ENCODE measurements at places on chromosomes 11 and 22.

DNA sequence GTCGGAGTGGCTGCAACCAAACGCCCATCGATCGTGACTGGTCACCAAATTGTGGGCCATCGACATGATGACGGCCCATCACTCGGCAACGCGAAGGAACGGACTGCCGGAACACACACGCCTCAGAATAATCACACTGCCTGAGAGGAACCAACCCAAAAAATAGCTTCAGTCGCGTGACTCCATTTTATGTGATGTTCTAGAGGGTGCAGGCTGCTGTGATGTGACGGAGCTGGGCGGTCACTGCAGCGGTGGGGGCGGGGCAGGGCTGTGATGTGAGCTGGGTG, 174.6 kb downstream of the CTTN start:
- no peak for DNase-seq

- DNase-seq: no peak
These were observed at the start of gene OR2AG2 for GRCh38 chr11:6771926-6772893. TSS of gene OR2AG2 (minus strand) at chr11:6771976. CDS start at chr11:6768957, 3,019 bp downstream.

DNA sequence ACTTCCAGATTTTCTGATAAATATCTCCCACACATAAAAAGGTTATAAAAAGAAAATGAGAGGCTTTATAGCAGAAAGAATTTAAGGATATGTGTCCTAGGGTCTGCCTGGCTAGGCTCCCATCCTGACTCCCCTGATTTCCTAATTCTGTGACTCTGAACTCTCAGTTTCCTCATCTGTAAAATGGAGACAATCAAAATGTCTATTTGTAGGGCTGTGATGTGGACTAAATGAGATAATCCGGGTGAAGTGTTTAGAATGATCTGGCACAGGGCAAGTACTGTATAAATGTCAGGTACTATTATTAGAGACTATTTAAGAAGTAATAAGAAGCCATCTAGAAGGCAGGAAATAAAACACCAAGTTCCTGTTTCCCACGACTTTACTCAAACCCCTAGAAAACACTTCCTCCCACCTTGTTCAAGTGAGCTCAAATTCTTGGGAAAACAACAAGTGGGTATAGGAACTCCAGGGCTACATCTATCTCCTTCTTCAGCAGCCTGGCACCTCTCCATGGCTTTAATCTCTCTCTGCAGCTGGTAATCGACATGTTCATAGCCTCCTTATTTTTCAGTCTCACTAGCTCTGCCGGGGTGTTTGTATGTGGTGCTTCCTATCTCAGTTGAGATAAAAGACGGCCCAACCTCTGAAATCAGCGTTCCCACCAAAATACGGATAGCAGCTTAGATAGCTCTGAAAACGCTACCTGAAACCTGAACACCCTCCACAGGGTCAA, 6.7 kb downstream of the ASCC2 start:
- no peak for DNase-seq

DNA sequence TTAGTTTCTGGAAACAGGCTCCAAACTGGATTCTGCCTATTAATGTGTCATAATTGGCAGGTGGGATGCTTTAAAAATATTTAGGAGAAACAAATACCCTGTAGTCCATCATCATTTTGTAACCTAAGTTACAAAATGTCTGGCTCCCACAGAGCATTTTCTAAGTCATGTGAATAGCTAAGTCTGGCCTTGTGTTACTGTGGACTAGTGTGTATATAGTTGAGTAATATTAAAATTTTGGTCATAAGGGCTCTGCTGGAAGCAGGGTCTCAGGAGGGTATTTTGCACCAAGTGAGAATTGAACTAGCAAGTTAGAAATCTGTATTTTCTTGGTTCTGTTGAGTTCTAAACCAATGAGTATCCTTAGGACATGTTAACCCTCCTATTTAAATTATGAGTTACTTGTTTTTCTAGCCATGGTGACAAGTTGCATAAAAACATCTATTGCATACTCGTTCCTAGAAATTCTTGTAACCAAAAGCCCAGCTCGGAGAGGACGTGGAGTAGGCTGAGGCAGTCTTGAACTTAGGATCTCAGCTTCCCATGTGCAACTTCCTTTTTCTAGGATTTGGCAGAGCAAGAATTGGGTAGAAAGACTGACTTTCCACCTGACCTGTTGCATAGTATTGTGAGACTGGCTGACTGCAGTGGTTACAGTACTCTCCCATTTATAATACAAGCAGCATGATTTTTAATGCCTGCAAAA, 5.4 kb downstream of the PTPMT1 start:
- DNase-seq: no peak

- no peak for DNase-seq
These were observed 77.9 kb downstream of the CWC15 start for GRCh38 chr11:94895451-94895850.

- no peak for DNase-seq
These were observed 3.6 kb upstream of the TP53I11 start for GRCh38 chr11:44954051-44954906.

- no peak for DNase-seq
These were observed 69.1 kb downstream of the FCHSD2 start for GRCh38 chr11:73072935-73073481.

DNA sequence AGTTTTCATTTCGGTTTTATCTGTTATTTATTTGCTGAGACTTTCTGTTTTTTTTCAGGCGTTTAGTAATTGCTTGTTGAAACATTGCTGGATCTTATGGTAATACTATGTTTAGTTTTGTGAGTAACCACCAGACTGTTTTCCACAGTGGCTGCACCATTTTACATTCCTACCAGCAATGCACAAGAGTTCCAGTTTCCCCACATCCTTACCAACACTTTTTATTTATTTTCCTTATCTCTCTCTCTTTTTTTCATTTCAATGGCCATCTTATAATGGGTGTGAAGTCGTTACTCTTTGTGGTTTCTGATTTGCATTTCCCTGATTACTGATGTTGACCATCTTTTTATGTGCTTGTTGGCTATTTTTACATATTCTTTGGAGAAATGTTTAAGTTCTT, 23.7 kb downstream of the USP47 start:
- no peak for DNase-seq

DNA sequence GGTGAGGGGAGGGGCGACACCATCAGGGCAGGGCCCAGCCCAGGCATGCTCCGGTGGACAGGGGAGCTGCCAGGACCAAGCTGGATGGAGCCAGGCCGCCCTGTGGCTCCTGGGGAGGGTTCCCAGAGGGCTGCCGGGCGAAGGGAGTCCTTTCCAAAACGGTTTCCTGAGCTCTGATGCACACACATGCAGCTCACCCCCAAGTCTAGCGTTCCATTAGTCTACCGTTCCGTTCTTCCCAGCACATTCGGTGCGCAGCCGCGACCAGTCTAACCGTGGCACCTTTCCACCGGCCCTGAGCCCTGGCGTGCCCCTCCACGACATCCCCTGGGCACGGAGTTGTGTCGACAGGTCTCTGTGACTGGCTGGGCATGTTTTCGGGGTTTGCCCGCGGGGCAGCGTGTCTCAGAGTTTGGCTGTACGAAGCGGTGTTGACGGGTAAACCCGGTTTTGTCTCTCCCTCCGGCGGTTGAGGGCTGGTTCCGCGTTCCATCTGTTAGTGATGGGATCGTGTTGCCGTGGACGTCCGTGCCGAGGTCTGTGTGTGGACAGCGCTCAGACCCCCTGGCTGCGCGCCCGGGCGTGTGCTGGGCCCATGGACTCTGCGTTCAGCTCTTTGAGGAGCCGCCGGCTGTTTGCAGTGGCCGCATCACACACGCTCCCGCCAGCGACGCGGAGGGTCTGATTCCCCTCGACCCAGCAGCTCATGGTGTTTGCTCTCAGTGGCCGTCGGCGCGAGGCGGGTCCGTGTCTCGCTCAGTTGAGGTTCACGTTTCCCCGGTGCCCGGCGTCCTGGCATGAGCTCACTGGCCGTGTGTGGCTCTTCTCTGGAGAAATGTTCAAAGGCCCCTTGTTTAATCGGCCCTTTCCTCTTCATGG, 121.2 kb downstream of the IGLL1 start:
- no peak for DNase-seq

DNA sequence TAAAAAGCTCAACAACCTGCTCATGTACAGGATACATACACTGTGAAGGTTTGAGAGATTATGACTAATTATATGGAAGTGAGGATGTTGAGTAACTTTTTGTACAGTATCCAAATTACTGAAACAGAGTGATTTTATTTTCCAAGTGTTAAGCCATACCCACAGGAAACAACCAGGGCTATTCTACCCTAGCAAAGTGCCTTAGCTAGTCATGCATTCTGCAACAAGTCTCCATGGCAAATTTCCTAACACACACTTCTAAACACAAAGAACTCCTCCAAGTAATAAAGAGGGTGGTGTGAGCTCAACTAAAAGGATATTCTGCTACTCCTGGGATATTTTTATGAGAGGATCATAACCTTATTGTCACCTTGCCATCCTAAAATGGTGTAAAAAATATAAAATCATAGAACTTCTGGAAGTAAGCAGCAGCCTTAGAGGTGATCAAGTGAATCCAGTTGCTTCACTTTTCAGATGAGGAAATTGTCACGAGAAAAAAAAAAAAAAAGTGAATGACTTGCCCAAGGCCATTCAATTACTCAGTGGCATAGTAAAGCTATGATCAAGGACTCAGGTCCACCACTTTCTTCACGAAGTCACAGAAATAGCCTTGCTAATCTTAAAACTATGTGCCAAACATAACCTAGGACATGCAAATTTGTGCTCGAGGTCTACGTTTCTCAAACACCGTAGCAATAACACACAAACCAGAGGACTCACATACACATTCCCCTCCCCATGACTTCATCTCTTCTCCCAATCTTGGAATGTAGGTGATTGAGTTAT, 4.2 kb downstream of the LGR4 start:
- peak; percentile 80 for DNase-seq

DNA sequence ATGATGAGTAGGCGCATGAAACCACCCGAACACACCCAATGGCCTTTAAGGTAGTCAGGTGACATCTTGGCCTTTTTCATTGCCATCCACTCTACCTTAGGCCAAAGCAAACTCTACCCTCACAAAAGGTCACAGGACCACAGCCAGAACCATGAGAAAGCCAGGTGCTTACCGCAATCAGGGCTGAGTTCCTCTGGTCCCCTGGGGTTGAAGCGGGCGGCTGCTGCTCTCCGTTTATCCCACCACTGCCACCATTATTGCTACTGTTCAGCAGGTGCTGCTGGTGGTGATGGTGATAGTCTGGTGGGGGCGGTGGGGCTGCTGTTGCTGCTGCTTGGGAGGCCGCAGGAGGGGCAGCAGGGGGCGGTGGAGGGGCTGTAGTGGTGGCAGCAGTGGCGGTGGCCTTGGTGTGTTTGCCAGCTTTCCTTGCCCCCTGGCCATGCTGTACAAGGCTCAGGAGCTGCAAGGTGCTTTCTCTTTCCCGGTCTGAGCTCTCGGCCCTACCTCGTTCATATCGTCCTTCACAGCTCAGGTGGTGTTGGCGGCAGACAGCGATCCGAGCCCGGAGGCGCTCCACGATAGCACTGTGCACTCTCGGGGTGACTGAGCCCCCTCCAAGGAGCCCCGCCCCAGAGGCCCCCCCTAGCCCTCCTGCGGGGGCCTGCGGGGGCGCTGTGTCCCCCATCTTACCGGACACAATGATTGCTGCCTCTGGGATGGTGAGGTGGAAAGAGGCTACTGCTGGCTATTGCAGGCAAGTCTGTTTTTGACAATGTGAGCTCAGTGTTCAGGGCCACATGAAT, 1.6 kb downstream of the MAML2 start:
- DNase-seq: no peak

DNA sequence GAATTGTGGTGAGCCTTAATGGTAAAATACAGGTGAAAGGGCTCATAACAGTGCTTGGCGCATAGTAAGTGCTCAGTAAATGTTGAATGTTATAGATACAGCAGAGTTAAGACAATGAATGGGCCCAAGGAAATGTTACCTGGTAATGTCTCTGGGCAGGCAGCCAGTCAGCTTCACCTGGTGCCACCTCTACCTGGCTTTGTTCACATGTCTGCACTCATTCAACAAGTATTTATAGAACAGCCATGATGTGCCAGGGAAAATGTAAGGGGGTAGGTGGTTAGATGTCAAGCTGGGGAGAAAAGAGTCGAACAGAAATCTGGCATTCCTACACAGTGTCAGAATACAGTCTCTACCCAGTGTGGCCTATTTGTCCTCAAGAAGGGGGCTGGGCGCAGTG, 238.8 kb upstream of the SYN3 start:
- no peak for DNase-seq

DNA sequence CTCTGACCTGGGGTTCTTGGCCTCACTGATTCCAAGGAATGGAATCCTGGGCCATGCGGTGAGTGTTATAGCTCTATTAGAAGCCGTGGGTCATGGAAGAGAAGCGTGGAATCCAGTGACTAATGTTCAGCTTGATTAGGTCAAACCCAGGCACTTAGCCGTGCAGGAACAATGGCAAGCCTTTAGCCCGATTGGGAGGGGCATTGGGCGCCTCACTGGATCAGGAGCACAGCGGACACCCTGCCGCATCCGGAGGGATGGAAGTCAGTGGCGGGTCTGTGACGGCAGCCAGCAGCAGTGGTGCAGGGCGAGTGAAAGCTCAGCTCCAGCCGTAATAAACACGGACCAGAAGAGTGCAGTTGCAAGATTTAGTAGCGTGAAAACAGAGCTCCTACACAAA, 20.5 kb upstream of the SLC17A6 start:
- no peak for DNase-seq

GRCh38 chr11:114237321-114238280, 58.6 kb upstream of the NNMT start:
- no peak for DNase-seq

DNA sequence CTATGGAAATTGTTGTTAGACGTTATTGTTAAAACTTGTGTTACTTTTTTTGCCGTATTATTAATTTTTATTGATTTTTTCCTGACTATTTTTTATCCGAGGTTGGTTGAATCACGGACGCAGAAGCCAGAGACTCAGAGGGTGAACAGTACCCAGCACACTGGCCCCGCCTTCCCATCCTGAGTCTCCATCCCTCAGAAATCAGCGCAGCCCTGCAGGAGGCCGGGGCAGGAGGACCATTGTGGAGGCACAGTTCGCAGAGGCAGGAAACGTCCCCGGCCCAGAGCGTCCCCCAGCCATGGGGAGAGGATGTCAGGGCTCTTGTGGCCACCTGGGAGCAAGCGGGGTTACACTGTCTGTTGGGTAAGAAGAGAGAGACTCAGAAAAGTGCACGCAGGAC, 843.0 kb downstream of the BRD1 start:
- DNase-seq: no peak
